ENCODE measurements at places on chromosomes 1 and 21.

GRCh38 chr21:44887807-44888580 is 14.5 kb upstream of the PTTG1IP start:
- DNase-seq = no peak

DNA sequence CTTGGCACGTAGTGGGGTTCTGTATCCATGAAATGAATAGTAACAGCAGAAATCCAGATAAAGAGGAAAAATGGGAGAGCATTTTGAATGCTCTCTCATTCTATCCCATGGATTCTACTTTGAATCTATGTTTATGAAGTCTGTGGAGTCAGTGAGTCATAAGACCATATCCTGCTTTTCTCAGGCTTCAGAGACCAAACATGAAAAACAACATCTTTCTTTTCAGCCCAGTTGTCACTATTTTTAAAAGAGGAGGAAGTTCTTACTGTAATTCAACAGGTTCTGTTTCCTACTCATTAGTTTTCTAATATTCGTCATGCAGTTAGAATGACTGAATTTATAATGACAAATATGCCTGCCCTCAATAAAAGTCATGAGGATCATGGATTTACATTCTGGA is 39.4 kb upstream of the CD55 start:
- DNase-seq = no peak

- no peak for DNase-seq
These were observed 235.2 kb downstream of the RPS6KC1 start for GRCh38 chr1:213286235-213286634.

GRCh38 chr1:71390518-71390917 is 309.7 kb upstream of the ZRANB2 start:
- no peak for DNase-seq

DNA sequence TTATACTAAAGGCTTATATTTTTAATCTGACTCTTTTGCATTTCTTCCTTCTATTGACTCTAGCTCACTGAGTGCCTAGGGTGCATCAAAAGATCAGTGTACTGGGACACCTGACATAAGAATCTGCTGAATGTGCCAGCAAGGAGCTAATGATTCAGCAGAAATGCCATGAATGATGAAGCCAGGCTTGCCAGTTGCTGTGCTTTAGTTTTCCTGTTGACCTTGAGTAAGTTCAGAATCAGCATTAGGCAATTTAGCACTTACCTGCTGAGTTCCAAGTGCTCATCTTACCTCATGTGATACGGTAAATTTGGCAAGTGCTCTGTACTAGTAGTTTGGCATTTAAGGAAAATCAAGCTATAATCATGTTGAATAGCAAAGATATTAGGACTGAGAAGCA is 523.2 kb upstream of the B3GALT2 start:
- no peak for DNase-seq

- no peak for DNase-seq
These were observed 13.1 kb upstream of the TTC34 start for GRCh38 chr1:2814511-2815075.

- no peak for DNase-seq
These were observed 4.2 kb downstream of the S100A13 start for GRCh38 chr1:153623101-153623500.

- DNase-seq = no peak
These were observed 110.5 kb downstream of the COLGALT2 start for GRCh38 chr1:183926983-183927382.

- no peak for DNase-seq
These were observed 167.2 kb downstream of the CRB1 start for GRCh38 chr1:197435224-197435623.

GRCh38 chr1:234782105-234782751 is 172.2 kb upstream of the IRF2BP2 start:
- no peak for DNase-seq

GRCh38 chr1:10969267-10969970 is 43.0 kb upstream of the TARDBP start:
- no peak for DNase-seq
